ENCODE measurements at places on chromosomes 6 and 20. TPM values are rescaled to one million over a fixed set of nuclear protein-coding genes. Genes with fewer than 3 reads are reported as not detected.

GRCh38 chr6:159169557-159170332 is 545 bp downstream of the FNDC1 start:
- DNase-seq: no peak
- no peak overlapping the region for H3K4me3 ChIP-seq
- no peaks in the 10 kb centered on the region for H3K27me3 ChIP-seq

DNA sequence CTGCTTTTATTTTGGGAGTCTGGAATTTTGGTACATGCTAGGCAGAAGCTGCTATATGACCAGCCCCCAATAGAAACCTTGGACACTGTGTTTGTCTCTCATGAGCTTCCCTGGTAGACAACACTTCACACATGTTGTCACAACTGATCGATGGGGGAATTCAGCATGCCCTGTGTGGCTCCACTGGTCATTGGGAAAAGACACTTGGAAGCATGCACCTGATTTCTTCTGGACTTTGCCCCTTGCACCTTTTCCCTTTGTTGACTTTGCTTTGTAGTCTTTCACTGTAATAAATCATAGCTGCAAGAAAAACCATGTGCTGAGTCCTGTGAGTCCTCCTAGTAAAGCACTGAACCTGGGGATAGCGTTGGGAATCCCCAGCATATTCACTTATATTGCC is 7.9 kb upstream of the WFDC10A start:
- DNase-seq: peak; percentile 34
- H3K4me1 ChIP-seq: peaks cover 11% of the 10 kb centered on the region
- H3K4me3 ChIP-seq: no peak overlapping the region
- H3K27ac ChIP-seq: no peak overlapping the region
- no peaks in the 10 kb centered on the region for H3K27me3 ChIP-seq

- no peaks in the 10 kb centered on the region for H3K27me3 ChIP-seq
- no peaks in the 10 kb centered on the region for H3K36me3 ChIP-seq
- no peak overlapping the region for H3K4me3 ChIP-seq
- H3K27ac ChIP-seq: peak overlapping the region; percentile 26
- H3K4me1 ChIP-seq: peaks cover 34% of the 10 kb centered on the region
- DNase-seq: peak; percentile 22
These were observed 16.6 kb upstream of the TRIM27 start for GRCh38 chr6:28940294-28940857.

GRCh38 chr6:88114838-88115237 is 51.3 kb downstream of the CNR1 start:
- no peaks in the 10 kb centered on the region for H3K36me3 ChIP-seq
- H3K4me1 ChIP-seq: no peaks in the 10 kb centered on the region
- H3K4me3 ChIP-seq: no peak overlapping the region
- no peak for DNase-seq
- H3K27ac ChIP-seq: no peak overlapping the region

GRCh38 chr6:165045631-165046030 is 263.8 kb downstream of the C6orf118 start:
- DNase-seq: no peak
- H3K36me3 ChIP-seq: no peaks in the 10 kb centered on the region
- no peak overlapping the region for H3K4me3 ChIP-seq
- H3K4me1 ChIP-seq: no peaks in the 10 kb centered on the region

Gene FAM209B
- not detected for total RNA-seq

GRCh38 chr20:1894471-1894950 is 696 bp upstream of the SIRPA start:
- H3K4me1 ChIP-seq: peaks cover 34% of the 10 kb centered on the region
- peak; percentile 66 for DNase-seq
- peak overlapping the region; percentile 79 for H3K27ac ChIP-seq
- peak overlapping the region; percentile 6 for H3K4me3 ChIP-seq

Data from body of pancreas (tissue), 4 donors.